ENCODE measurements at places on chromosomes 4 and X.

- DNase-seq: no peak
Measured at GRCh38 chr4:145735347-145735675, 55.4 kb downstream of the C4orf51 start.

GRCh38 chr4:138961664-138962063 is 53.9 kb upstream of the NOCT start:
- no peak for DNase-seq

DNA sequence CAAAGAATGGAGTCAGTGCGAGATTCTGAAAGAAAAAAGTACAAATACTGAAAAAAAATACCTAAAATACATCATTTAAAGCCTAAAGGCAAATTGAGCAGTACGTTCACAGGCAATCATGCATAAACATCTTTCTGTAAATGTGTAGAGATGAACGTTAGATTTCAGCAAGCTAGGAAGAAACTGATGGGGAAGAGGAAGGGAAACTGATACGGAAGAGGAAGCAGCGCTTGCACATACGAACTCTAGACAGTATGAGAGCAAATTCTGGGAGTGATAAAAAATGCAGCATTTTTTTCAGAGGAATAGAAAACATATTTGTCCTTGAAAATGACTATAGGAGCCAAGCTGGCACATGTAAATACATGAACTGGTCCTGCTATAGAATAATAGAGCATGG is 9.4 kb downstream of the ANKRD50 start:
- no peak for DNase-seq

GRCh38 chrX:103157496-103158316 is 57.2 kb upstream of the BEX4 start:
- DNase-seq: peak; percentile 61

DNA sequence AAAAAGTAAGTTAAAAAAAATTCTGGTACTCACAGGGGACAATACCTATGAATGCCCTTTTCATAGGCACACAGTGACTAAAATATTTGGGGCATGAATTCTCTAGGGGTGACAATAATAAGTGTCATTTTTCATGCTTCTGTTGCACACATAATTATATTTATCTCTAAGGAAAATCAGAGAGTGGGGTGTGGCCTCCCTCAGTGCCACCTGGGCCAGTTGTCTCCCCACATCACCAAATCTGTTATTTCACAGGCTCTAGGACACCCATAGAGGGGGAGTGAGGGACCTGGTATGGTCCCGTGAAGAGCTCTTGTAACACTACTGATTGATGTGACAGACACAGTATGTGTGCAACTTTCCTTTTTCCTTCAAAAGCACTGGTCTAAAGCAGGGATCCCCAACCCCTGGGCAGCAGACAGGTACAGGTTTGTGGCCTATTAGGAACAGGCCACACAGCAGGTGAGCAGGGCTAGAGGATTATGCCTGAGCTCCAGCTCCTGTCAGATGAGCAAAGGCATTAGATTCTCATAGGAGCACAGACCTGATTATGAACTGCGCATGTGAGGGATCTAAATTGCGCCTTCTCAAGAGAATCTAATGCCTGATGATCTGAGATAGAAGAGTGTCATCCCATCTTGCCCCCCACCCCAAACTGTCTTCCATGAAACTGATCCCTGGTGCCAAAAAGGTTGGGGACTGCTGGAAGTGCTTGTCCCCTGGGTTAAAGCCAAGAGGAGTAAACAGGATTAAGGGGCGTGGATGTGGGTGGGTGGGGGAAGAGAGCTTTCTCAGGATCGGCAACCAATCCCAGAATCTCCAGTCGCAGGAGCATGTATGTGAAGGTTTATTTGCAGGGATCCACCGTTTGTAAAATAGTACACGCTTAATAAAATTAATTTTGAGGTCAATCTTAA is 856 bp downstream of the SLC9B1 start:
- DNase-seq: no peak

DNA sequence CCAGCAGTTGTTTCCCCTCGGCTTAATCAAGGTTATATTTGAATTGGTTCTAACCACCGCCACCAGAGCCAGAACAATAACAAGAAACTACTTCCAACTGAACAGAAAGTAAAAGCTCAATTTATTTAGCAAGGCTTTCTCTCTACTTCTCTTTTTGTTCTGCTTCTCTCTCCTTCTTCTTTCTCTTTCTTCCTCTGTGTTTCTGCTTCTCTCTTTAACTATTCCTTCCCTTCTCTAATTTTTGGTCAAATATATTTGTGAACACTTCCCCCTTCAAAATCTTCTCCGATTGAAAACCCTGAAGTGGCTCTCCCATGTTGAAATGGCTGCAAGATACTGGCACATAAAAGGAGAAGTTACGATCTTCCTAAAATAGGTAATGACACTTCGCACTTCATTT is 1195.9 kb upstream of the PRKX start:
- DNase-seq: no peak

GRCh38 chr4:14115106-14115505 is 487.6 kb upstream of the BOD1L1 start:
- DNase-seq: no peak

DNA sequence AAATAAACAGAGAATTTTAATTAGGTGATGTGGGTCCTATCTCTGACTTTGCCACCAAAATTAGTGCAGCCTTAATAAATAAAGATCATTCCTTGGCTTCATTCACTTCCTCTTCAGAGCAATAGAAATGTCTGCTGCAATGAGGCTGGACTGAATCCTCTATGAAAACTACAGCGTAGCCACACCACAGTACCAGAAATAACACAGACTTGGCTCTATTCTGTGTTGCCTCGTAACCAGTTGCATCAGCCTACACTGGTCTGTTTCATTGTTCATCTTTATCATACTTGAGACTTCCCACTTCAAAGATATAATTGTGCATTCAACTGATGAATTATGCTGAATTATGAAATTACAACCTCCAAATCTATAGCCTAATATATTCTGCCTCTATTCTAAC is 15.8 kb downstream of the GLRA3 start:
- DNase-seq: no peak

- DNase-seq: no peak
Measured at GRCh38 chr4:67051000-67051789, 494.1 kb downstream of the CENPC start.

- DNase-seq: no peak
Measured at GRCh38 chr4:23857367-23857959, 32.4 kb downstream of the PPARGC1A start.

GRCh38 chr4:13180701-13181100 is 303.4 kb downstream of the RAB28 start:
- no peak for DNase-seq

DNA sequence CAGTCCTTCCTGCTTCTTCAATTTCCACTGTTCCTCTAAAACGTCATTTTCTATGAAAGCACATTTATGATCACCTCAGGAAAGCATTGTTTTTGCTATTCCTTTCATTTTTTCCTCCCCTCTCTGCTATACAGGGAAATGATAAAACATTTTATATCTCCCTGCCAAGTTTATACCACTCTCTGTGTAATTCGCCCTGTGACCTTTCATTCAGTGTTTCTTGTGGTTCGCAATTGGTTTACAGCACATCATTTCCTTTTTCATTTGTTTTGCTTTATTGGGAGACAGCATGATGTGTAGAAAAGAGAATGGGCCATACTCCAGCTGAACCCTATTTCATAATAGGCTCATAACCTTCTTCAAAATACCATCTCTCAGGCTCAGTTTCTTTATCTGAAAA is 99.9 kb upstream of the RAPGEF2 start:
- DNase-seq: no peak

DNA sequence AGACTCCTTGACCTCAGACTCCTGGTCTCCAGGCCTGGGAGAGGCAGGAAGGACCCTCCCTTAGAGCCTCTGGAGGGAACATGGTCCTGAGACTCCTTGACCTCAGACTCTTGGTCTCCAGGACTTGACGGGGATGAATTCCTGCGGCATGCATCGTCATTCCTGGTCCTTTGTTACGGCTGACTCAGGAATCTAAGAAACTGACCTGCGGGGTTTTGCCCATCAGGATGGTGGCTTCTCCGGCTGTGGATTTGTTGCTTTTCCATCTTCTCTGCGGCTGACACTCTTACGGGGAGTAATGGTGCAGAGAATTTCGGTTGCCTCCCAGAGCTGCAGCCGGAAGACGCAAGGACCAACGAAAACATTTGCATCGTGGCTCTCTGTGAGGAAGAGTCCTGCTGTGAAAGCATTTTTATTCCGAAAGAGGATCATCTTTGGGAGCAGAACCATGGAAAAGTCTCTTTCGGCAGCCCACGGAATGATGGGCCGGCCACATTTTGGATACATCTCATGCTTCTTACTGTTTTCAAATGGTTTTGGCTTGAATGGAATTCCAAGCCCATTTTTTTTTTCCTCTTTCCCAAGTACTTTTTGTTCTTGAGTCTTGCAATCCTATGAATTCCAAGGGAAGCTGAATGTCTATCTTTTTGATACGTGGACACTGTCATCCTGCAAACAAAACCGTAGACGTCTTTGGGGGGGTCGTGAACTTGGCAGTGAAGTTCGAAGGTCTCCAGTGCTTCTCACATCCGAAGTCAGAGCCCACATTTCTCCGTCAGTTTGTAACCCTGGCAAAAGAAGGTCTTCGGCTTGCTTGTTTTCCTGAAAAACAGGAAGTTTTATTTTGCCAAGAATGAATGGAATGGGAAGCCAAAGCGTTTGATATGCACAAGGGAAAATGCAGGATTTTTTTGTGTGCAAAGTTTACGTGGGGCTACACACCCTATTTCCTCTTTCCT is 36.5 kb downstream of the SHOX start:
- no peak for DNase-seq

GRCh38 chr4:87006426-87006675 is 71.5 kb downstream of the AFF1 start:
- DNase-seq: no peak

- no peak for DNase-seq
Measured at GRCh38 chr4:74692972-74693371, 101.4 kb downstream of the BTC start.

- DNase-seq: no peak
Measured at GRCh38 chr4:30714408-30715031, 5.6 kb upstream of the PCDH7 start.

- no peak for DNase-seq
Measured at GRCh38 chrX:3532581-3533085, 180.8 kb downstream of the PRKX start.

GRCh38 chrX:63250253-63250868 is 100.8 kb downstream of the SPIN4 start:
- no peak for DNase-seq

DNA sequence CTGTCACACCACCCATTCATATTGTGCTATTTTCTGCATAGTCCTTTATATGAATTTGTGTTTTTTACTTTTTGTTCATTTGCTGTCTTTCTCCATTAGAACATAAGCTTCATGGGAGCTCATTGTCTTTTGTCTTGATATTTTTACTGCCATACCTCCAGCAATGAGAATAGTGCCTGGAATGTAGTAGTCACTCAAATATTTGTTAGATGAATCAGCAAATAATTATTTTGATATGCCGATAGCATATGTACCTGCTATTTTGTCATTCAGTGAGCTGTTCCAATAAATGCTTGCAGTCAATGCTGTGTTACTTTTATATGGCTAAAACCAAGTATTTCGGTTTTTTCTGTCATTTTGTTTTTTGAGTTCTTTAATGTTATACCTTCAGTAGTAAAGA is 43.5 kb upstream of the SLC25A31 start:
- no peak for DNase-seq

GRCh38 chr4:125833-126232 is 1.5 kb downstream of the ZNF718 start:
- DNase-seq: no peak

GRCh38 chrX:131881194-131881593 is 141.9 kb upstream of the STK26 start:
- no peak for DNase-seq

GRCh38 chrX:23504895-23505294 is 162.4 kb upstream of the PRDX4 start:
- DNase-seq: no peak

DNA sequence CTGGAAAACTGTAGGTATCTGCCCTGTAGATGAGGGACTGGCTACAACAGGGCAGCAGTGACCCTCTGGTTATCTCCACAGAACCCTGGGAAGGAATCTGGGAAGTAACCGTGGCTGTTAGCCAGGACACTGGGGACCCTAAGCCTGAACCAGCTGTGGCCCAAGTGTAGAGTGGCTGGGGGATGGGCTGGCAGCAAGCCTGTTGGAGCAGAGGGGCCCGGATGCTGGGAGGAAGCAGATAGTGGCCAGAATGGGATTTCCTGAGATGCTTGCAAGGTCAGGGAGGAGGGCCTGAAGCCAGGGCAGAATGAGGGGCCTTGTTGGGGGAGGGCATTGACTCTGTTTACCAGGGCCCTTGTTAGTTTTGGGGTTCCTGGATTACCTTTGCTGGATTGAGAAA is 161.0 kb upstream of the EOLA2 start:
- no peak for DNase-seq

GRCh38 chrX:133461231-133461630 is 45.9 kb upstream of the GPC4 start:
- DNase-seq: no peak

- peak; percentile 90 for DNase-seq
Measured at GRCh38 chr4:97238956-97239666, 904.2 kb downstream of the STPG2 start.

- DNase-seq: no peak
Measured at GRCh38 chr4:165394275-165394674, 15.5 kb downstream of the CPE start.

DNA sequence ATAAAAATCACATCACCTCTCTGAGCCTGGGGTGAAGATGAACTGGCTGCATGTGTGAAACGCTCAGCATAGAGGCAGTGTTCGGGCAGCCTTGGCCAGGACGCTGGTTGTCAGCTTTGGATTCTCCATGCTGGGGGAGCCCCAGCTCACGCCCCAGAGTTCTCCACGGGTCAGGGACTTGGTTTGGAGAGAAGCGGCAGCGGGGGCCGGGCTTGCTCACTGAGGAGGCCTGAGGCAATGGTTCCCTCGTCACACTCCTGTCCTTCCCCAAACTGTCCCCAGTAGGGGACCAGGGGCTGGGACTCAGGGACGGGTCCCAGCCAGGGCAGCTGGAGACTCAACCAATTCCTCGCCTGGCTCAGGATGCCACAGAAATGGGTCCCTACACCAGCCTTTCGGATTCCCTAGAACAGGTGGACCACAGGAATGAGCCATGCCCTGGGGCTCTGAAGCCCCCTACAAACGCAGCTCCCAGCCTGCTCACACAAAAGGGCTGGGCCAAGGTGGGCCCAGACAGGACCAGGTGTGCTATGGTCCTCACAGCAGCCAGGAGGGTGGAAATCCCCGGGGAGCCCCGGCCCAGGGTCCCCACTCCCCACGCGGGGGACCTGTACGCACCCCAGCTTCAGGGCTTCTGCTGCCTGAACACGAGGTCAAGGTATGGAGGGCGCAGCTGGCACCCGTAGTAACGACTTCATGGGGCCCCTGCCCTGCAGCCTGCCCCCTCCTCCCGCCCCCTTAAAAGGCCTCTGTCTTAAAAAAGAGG is 1.4 kb downstream of the MXD4 start:
- DNase-seq: no peak
